ENCODE measurements at places on chromosomes 4 and X.

DNA sequence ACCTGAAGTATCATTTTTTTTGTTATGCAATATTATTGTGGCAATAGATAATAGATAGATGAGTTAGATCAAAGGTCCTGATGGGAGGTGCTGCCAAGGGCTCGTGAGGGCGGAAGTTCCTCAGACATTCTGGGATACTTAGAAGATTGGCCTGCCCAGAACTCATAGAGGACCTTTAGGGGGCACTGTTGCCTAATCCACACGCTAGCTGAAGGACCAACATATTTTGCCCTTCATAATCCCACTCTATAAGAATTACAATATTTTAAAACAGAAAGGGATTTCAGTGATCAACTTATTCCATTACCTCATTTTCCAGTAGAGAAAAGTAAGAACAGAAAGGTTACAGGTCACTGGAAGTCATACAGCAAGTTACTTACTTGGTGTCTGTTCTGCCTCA lies 22.9 kb upstream of the COX7B2 start:
- DNase-seq = peak; percentile 75

GRCh38 chr4:56540826-56541225 lies 35.2 kb downstream of the ARL9 start:
- DNase-seq = no peak

- DNase-seq = no peak
These were observed 76.5 kb upstream of the ETNPPL start for GRCh38 chr4:108839333-108839732.

DNA sequence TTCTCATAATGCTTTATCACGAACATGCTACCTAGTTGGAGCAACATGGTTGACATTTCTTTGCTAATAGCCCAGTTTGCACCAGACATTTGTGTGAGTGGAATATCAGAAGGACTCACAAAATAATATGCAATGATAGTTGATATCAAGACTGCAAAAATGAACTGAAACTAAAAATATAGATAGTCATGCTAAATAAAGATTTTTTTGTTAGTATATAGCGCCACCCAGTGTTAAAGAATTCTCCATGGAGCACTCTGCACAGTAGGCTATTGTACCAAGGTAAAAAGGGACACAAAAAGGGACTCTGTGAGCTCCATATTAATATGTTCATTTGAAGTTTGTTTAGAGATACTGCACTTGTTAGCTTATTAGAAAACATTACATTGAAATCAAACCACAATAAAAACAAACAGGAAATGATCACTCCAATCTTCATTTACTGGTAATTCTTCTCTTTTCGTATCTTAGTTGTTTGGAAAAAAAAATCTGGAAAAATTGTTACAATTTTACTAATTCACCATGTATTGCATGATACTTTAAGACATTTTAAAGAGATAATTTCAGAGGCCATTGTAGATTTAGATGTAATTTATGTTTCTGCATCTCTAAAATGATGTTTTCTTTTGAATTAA lies 1509.6 kb downstream of the ADGRL3 start:
- peak; percentile 54 for DNase-seq

- no peak for DNase-seq
These were observed 7.4 kb downstream of the ANKRD37 start for GRCh38 chr4:185404031-185404430.

GRCh38 chrX:74924449-74925224 lies 615 bp downstream of the NEXMIF start:
- peak; percentile 55 for DNase-seq

GRCh38 chrX:39900777-39901170 lies 197.0 kb downstream of the BCOR start:
- no peak for DNase-seq

DNA sequence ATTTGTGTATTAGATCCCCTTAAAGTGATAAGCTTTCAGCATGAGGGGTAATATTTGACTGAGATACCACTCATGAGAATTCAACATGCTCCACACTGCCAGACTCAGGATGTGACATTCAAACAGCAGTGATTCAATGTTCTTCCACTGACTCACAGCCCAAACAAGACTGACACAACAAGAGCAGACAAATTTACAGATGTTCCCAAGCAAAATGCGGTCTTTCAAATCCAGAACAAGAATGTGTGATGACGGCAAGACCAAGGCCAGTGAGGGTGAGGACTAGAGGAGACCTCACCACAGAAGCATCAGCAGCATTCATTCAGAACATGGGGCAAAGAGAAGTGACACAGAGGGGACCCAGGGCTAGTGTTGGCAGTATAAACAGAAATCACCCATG lies 99.3 kb upstream of the GRIA3 start:
- DNase-seq = no peak
